ENCODE measurements at places on chromosomes 13 and 19. TPM values are rescaled to one million over a fixed set of nuclear protein-coding genes. Genes with fewer than 3 reads are reported as not detected.

Gene MBNL2
- 53.8 TPM for total RNA-seq

Gene LCP1
- 2.7 TPM for total RNA-seq

Gene KLK6
- not detected for total RNA-seq

Gene ACP7
- total RNA-seq, result 0.87 TPM

Gene SIGLEC12
- total RNA-seq, result not detected

Gene MTUS2
- 0.12 TPM for total RNA-seq

Gene PINLYP
- total RNA-seq, result 2.9 TPM

Gene SPC24
- total RNA-seq, result 237 TPM

Gene EBI3
- total RNA-seq, result not detected

Gene CALR3
- not detected for total RNA-seq

Gene TEX26
- not detected for total RNA-seq

Gene CDC42EP5
- total RNA-seq, result 3.8 TPM

Gene C19orf85
- total RNA-seq, result not detected

Gene SIGLEC8
- not detected for total RNA-seq

Gene KIRREL2
- not detected for total RNA-seq

Gene SOX1
- not detected for total RNA-seq

Gene ANGPTL8
- not detected for total RNA-seq

Gene TRPM4
- 17.1 TPM for total RNA-seq

Gene SCEL
- not detected for total RNA-seq

Gene ZNF208
- 0.25 TPM for total RNA-seq

Gene ATP4B
- not detected for total RNA-seq

Gene ZNF681
- 0.77 TPM for total RNA-seq

Gene ZNF98
- not detected for total RNA-seq

Gene ABHD8
- total RNA-seq, result 10.8 TPM

Gene ZNF177
- total RNA-seq, result 2.9 TPM

Gene SLC27A1
- total RNA-seq, result 41.9 TPM

Gene EPN1
- 112 TPM for total RNA-seq

Gene FXYD1
- total RNA-seq, result 0.33 TPM

Gene ZNF699
- total RNA-seq, result 15.7 TPM

Gene CYP4F3
- total RNA-seq, result not detected

Gene TTYH1
- not detected for total RNA-seq

Gene ZNF30
- total RNA-seq, result 2.2 TPM
